ENCODE measurements at places on chromosomes 6 and 20.
A peak's percentile ranks its signal among the peaks of the same experiment; 100 is the strongest.

DNA sequence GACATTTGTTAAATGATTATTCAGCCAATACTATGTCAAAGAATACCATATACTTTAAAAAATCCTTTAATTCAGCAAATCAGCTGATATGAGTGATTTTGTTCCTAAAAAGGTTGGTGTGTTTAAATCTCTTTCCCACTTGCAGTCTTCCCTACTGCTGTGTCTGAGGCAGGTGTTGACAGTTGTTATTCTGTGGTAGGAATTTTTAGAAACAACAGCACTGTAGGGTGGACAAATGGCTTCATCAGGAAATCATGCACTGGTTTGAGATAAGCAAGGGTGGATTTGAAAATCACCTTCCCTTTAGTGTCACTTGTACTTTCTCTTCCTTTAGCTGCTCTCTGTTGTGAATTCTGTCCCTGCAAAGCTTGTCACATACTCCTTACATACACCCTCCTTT, 213.7 kb upstream of the SGK1 start:
- DNase-seq = no peak

- DNase-seq = peak; percentile 20
Measured at GRCh38 chr20:23200914-23201313, 114.8 kb upstream of the CD93 start.

DNA sequence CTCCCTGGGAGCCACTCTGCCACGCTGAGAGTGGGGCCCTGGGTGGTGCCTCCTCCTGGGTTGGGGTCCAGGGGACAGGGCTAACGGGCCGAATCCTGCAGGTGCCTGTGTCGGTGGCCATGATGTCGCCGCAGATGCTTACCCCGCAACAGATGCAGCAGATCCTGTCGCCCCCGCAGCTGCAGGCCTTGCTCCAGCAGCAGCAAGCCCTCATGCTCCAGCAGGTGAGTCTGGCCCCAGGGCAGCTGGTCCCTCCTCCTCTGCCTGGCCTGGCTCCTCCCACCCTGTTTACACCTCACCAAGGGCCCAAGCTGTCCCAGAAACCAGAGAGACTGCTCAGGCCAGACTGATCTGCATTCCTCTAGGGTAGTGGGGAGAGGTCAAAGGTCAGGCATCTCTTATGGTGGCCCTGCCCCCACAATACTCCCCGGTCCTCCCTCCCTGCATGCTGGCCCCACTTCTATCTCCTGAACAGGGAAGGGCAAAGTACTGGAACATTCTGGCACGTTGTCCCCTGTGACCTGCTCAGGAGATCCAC, 38.6 kb downstream of the FOXP4 start:
- no peak for DNase-seq

DNA sequence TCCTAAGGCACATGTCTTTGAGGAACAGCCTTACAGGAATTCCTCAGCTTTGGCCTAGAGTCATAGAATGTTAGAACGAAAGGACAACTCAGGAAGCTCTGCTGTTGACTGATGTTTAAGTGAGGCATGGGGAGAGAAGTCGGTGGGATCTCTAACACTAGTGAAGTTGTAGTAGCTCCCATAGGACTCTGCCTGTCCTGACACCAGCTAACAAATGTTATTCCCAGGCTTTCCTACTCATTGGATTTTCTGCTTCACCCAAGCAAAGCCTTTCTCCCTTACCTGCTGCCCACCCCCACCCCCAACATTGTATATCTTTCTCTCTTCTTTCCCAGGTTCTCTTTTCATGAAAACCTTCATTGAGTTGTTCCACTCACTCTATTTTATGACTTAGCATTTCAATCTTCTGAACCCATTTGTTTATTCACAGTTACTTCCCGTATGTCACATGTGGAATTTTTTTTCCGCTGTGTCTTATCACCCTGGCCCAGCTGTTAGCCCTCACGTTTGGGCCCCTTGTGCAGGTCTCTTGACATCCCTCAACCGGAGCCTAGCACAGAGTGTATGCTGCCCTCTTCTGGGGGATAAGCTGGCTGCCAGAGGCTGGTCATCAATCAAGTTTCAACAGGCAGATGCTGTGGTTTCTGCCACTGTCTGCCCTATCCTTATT, 39.2 kb upstream of the RNF8 start:
- peak; percentile 48 for DNase-seq

- peak; percentile 77 for DNase-seq
Measured at GRCh38 chr6:111210194-111210728, 123.0 kb downstream of the SLC16A10 start.

DNA sequence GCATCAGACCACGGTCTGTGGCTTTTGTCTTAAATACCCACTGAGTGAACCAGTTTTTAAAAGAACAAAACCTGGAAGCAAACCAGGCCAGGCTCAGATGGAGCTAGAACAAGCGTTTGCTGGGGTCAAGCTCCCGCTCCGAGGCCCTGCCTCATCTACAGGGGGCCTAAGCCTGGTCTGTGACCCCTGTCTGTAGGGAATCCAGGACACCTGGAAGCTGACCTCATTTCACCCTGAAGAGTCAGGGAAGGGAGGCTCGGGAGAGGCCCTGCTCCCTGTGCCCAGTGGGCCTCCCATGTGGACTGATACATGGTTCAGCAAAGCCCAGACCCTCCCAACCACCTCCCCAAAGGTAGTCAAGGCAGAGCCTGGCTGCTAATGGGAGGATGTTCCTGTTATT, 26.8 kb upstream of the DLGAP4 start:
- no peak for DNase-seq

DNA sequence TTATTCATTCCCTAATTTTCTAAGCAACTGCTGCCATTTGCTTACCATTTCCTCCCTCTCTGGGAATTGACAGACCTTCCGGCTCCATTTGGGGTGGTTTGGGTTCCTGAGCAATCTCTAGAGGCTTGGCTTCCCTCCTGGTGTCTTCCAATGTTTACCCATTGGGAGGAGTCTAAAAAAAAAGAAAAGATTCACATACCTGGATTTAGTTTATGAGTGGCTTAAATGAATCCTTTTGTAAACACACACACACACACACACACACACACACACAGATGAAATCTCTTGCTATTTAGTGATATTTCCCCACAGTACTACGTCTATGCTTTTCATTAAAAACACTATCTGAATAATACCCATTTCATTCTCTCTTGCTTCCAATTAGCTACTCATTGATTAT, 48.3 kb upstream of the TRAF3IP2 start:
- no peak for DNase-seq

GRCh38 chr6:92329208-92329847, 1090.0 kb downstream of the EPHA7 start:
- DNase-seq = no peak

- DNase-seq = no peak
Measured at GRCh38 chr20:334578-334977, 9.2 kb downstream of the SOX12 start.

DNA sequence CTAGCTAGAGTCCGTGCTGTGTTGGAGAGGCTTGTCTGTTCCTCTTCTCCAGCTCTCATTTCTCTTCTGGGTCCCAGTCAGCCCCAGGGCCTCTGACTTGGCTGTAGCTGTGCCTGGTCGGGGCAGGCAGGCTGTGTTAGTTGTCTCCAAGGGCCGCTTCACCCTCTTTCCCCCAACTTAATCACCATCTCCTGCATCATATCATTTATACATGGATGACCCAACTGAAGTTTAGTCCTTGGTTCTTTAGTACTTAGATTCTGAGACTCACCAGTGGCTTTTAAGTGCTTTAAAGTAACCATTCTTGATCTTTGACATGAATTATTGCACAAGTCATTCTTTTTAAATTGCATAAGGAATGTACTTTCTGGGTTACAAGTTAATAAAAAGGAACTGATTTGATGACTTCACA, 127.3 kb downstream of the RTN4IP1 start:
- peak; percentile 58 for DNase-seq

- no peak for DNase-seq
Measured at GRCh38 chr6:14361956-14362587, 244.5 kb downstream of the CD83 start.

- no peak for DNase-seq
Measured at GRCh38 chr6:118501765-118502164, 46.3 kb upstream of the PLN start.

DNA sequence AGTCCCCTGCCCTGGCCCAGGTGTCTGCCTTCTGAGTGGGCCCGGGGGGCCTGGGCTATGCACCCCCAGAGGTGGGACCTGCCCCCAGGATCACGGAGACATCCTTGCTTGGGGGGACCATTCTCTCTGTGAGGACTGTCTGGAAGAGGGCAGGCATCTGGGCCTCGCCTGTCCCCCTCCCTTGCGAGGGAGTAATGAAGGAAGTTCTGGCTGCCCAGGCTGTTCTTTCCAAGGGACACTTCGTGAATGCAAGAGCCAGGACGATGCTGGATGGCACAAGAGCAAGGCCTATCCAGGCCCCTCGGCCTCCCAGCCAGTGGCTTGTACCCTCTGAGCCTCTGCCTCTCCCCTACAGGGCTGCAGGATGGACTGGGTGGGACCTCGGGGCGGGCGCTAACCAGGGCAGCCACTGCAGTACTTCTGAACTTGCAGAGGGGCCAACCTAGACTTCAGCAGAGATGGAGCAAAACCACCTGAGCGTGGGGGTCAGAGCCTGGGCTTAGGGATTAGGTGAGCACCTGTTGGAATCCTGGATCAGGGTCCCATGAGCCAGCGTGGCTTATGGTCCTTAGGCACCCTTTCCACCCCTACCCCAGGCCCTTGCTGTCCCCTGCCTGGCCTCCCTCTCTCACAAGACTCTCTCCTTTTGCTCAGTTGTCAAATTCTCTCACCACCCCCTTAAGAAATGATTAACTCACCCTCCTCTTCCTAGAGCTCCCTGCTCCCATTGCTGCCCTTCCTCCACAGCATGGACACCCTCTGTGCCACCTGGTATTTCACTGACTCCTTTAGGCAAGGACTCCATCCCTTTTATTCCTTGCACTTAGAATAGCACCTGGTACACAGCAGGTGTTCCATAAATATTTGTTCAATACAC, 53.2 kb downstream of the CTCFL start:
- no peak for DNase-seq

GRCh38 chr20:18138266-18138582, 561 bp downstream of the KAT14 start:
- no peak for DNase-seq

DNA sequence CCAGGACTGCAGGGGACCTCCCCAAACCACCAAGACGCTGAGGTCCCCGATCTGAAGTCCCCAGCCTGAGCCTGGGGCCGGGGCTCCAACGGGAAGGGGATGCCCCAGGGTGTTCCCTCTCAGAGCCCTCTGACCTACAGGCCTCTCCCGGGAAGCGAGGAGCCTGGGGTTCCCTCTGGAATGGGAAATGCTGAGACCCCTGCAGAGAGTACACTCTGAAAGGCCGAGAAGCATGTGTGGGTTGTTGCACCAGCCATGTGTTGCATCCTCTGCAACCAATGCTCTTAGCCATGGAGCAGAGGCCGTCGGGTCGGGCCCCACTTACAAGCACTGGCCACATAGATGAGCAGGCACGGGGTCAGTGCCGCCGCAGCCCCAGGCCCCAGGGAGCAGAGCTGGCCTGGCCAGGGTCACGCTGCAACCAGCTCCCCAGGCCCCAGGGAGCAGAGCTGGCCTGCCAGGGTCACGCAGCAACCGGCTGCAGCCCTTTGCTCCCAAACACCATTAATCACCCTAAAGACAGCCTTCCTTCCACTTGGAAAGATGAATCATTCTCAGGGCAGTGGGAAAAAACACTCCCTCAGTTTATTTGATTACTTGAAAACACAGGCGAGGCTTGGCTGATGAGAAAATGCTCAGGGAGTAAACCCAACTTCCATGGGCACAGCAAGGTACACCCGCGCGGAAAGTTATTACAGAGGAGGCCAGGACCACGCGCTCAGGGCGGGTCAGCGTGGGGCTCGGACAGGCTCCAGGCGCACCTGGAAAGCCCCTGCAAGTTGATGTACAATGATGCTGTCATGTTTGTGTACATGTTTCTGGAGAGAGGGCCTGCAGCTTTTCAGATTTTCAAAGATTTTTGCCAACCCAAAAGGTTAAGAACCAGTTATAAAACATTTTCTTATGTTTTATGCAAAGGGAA, 78.0 kb upstream of the AFDN start:
- DNase-seq = no peak

- DNase-seq = no peak
Measured at GRCh38 chr6:139903411-139904157, 529.1 kb upstream of the CITED2 start.

DNA sequence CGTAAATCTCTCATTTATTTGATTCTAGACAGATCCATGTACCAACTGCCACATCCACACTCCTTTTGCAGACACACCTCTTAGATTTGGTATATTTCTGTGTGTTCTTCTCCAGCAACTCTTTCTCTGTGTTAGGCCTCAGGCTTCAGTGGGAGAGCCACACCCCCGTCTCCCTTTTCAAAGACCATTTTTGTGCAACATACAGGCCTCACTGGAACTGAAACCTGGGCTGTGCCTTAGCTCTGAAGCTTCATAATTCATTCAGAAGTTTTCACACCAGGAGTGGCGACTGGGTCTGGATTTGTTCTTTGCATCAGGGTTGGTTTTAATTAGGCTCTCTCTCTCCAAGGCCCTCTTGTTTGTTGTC, 170.2 kb downstream of the THBS2 start:
- DNase-seq = no peak

GRCh38 chr6:154942770-154943169, 52.3 kb upstream of the TIAM2 start:
- DNase-seq = no peak

GRCh38 chr6:166036316-166037095, 131.1 kb downstream of the TBXT start:
- DNase-seq = peak; percentile 42

Data from foreskin fibroblast (primary cell).